Esophagus mucosa (tissue), 1 donor: ENCODE measurements at places on chromosomes 13 and 19. TPM values are rescaled to one million over a fixed set of nuclear protein-coding genes. Genes with fewer than 3 reads are reported as not detected.

SYNE4 gene
- total RNA-seq, result 0.88 TPM

- ATAC-seq, result no peak
These were observed 96.7 kb downstream of the PCDH9 start for GRCh38 chr13:67133476-67133875.

DNA sequence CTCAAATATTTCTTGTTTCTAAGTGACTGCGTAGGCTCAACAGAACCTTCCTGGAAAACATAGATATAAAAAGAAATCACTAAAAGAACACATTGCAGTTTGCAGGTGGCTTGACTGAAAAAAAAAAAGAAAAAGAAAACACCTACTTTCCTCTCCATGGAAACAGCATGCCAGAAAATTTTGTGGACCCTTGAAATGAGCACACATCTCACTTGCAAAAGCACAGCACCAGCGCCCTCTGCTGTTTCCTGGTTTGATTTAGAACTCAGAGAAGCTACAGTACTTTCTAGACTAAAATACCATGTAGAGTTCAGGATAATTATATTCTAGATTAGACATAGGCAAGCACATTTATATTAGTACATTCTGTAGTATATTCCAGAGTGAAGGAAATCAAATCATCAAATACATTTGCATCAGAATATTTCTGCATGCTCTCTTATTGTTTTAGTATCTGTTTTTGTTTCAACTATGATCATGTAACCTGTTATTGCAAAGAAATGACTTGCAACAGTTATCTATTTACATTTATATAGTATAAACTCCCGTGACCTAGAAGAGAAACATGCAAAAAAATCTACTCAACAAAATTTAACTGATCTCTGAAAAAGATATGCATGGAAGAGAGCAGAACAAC is 22.3 kb upstream of the XPO4 start:
- ATAC-seq, result no peak

DNA sequence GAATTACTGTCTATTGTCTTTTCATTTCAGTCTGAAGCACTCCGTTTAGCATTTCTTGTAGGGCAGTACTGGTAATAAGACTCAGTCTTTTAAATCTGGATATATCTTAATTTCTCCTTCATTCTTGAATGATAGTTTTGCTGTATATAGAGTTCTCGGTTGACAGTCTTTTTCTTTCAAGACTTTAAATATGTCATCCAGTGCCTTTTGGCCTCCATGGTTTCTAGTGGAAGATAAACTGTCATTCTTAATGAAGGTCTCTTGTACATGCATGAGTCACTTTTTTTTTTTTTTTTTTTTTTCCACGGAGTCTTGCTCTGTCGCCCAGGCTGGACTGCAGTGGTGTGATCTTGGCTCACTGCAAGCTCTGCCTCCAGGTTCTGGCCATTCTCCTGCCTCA is 27.2 kb upstream of the ZDHHC20 start:
- no peak for ATAC-seq

DNA sequence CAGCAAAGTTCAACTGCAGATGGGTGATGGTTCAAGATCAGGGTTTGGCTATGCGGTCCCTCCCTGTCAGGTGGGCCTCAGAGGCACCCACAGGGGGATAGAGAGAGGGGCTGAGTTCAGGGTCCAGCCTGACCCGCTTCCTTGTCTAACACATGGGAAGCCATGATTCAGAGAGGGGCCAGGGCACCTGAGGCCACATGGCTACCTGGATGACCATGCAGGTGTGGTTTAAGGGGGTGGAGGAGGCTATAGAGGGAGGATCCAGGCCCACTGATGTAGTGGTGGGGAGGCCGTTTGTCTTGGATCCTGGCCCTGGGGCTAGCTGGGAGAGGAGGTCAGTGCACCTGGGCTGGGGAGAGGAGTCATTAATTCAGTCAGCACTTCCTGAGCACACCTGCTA is 56.7 kb downstream of the ZNF536 start:
- no peak for ATAC-seq

GRCh38 chr19:42370626-42371175 is 19.4 kb downstream of the CNFN start:
- no peak for ATAC-seq

GRCh38 chr13:114259374-114259773 is 22.0 kb upstream of the UPF3A start:
- ATAC-seq, result no peak

DNA sequence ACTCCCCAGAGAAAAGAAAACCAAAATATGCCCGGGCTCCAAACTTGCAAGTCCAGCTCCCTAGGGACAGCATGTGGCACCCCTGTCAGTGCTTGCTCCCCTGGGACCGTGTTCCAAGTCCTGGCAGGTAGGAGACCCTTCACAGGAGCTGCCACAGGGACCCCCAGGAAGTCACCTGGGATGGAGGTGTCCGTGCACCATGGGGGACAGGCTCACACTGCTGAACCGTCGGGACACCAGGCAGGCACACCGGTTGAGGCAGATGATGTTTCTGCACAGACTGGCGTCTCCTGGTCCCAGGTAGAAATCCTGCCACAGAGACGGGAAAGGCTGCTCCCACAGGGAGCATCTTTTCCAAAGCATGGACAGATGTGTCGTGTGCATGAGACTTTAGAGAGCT is 11.7 kb upstream of the PROZ start:
- no peak for ATAC-seq

- ATAC-seq, result no peak
These were observed 4.6 kb upstream of the SLC25A30 start for GRCh38 chr13:45422731-45423292.

STX10 gene
- 46.0 TPM for total RNA-seq

KRTDAP gene
- 338 TPM for total RNA-seq

- ATAC-seq, result peak; percentile 60
These were observed 675 bp downstream of the PEG3 start for GRCh38 chr19:56839652-56840450.

DNA sequence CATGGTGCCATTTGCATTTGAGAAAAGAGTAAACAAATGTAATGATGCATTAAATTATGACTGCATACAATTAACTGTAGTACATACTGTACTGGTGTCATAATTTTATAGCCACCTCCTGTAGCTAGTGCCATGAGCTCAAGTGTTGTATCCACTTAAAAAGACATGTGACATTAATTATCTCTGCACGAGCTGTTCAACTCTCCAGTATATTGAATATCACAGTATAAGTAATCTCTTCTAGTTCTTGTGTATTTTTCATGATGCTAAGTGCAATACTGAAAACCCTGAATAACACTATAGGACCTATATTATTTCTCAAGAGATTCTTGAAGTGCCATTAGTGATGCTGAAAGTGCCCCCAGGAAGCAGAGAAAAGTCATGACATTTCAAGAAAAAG is 387.3 kb downstream of the PCDH17 start:
- no peak for ATAC-seq

- no peak for ATAC-seq
These were observed 291.6 kb upstream of the MAB21L1 start for GRCh38 chr13:35768073-35768472.

DNA sequence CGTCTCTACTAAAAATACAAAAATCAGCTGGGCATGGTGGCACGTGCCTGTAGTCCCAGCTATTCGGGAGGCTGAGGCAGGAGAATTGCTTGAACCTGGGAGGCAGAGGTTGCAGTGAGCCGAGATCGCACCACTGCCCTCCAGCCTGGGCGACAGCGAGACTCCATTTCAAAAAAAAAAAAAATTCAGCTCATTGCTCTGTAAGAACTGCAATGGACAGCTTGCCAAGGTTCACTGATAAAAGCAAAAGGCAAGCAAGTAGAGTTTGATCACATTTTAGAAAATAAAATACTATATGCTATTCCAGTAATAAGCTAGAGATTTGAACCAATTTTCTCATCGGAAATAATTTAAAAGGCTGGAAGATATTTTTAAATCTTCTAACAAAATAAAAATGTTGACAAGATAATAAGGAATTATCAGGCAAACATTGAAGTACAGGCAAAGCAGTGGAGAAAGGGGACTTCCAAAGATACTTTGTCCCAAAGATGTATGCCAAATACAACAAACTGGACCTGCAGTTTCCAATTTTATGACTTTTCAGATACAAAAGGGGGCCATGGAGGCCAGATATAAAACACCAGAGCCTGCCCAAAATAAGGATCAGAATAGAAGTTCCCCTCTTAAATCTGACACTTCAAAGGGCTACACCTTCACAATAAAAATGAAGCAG is 29.6 kb downstream of the SLC6A16 start:
- ATAC-seq, result no peak

DNA sequence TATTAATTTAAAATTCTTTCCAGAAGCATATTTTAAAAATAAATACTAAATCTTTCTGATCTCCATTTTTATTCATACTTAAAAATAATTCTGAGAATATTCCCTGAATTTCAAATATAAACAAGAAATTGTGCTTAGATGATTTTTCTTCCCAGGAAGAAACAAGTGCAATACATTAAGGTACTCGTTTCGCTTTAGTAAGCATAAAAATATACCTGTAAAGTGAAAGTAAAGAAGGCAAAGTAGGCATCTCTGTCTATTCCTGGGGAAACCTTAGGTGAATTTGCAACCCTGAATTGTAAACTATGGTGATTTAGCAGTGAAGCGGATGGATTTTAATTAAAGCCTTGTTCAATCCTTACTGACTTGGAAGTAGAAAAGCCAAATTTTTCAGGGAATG is 354.2 kb downstream of the DIAPH3 start:
- no peak for ATAC-seq

CCDC9 gene
- total RNA-seq, result 14.6 TPM

DNA sequence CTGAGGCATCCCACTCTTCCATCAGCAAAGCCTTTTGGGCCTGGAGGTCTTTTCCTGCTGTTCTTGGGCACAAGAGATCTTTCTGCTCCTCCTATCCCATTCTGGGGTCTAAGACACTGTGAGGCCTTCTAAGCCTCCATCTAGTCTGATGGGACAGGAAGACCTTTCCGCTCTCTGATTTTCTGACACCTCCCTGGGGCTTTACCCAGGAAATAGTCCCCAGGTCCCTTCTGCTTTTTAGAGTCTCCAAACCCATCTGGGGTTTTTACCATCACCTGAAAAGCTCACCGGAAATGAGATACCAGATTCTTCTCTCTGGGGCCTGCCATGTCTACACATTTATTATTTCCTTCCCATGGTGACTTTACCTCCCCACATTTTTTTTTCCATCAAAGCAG is 21.1 kb downstream of the CLEC17A start:
- ATAC-seq, result peak; percentile 37

DNA sequence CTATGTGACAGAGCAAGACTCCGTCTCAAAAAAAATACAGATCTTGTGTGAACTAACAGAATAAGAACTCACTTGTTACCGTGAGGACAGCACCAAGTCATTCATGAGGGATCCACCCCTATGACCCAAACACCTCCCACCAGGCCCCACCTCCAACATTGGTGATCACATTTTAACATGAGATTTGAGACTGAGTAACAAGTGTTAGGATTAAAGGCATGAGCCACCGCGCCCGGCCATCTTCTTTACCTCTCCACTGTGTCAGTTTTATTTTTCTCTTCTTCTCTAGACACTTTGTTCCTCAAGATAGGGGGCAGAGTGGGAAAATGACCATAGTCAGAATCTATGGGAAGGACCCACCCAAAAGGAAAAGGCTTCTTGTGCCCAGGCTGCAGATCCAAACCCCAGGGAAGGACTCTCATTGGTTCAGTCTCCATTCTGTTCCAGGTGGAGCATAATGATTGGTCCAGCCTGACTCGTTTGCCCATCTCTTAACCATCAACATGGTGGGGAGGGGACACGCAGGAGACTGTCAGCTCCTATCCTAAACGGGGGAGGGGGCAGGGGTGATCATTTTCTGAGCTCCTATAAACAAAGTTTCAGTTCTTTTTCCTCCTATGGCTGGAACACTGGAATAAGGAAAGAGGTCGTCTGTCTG is 1.3 kb upstream of the CALM3 start:
- ATAC-seq, result no peak

DNA sequence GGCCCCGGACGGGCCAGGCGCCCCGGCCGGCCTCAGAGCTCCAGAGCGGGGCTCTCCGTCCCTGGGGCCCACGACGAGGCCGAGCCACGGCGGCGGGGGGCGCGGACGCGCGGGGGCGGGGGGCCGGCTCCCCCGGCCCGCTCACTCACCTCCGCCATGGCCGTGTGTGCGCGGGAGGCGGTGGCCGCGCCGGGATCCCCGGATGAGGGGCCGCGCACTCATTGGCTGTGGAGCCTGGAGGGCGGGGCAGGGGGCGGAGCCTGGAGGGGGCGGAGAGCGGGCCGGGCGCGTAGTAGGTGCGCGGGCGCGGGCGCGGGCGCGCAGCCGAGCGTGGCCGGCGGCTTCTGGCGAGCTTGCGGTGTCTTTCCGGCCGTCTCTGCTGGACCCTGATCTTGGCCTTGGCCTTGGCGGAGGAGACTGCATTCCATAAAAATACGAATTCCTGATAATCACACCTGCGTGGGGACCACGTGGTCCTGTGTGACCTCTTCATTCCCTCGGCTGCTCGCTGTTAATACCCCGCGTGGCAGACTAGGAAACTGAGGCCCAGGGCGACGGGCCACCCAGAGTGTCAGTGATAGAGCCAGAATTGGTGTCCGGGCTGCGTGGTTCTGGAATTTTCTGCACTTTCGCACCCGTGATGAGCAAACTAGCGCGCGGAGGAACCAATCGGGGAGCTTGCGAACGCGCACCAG is at the start of gene MIER2:
MIER2 (minus strand) TSS at position 172 of the 695 bp plus-strand sequence; CDS start at position 158, 14 bp downstream.
- peak; percentile 78 for ATAC-seq

DNA sequence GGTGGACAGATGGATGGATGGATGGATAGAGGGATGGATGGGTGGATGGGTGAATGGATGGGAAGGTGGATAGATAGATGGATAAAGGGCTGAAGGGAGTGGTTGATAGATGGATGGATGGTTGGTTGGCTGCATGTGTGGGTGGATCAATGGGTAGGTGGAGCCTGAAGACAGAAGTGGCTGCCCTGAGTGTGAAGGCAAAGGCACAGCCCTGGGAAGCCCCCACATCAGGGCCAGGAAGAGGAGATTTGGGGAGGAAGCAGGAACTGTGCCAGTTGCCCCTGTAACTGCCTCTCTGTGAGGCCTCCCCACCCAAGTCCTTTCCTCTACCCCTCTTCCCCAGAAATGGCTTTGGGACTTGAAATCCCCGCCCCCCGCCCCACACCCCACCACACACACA is 43.4 kb upstream of the NFIC start:
- ATAC-seq, result no peak

GRCh38 chr19:19937403-19937802 is 36.7 kb downstream of the ZNF93 start:
- no peak for ATAC-seq

DNA sequence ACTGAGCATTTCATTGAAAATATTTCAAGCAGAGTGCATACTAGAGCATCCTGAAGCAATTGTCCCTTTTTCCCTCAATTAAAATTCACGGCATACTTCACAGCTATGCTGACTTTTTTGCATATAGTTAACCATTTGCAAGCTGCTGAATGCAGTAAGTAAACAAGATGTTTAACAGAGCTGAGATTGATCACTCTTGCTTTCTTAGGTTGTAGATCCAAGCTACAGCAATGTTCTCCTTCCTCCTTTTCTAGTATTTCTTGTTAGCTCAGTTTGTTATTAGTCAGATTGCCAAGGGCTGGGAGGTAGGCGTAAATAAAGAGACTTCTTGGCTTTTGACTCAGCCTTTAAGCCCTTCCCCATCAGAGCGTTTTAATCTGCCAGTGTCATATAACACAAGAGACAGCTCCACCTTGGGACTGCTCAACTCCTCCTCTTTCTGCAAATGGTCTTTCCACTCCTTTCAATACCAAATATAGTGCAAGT is at the start of gene SLITRK6:
SLITRK6 (minus strand) TSS at position 323 of the 486 bp plus-strand sequence. CDS start 2,911 bp downstream, outside the sequence.
- ATAC-seq, result peak; percentile 99
